ENCODE measurements at places on chromosomes 11 and 22. TPM values are rescaled to one million over a fixed set of nuclear protein-coding genes. Genes with fewer than 3 reads are reported as not detected.

DNA sequence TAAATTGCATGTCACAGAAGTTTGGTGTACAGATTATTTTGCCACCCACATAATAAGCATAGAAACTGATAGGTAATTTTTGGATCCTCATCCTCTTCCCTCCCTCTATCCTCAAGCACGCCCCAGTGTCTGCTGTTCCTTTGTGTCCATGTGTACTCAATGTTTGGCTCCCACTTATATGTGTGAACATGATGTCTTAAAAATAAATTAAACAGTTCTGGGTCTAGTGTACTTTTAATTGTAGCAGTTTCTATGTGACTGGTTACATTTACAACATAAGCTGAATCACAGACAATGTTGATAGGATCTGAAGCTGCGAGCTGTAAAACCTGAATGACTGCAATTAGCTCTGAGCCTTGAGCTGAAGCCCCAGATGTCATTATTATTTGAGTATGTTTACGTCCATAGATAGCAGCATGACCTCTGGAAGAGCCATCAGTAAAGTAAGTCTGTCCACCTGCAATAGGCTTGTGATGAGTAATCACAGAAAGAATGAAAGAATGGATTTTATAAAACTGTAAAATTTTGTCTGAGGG, 29.7 kb downstream of the OR10A6 start:
- no peak for DNase-seq

DNA sequence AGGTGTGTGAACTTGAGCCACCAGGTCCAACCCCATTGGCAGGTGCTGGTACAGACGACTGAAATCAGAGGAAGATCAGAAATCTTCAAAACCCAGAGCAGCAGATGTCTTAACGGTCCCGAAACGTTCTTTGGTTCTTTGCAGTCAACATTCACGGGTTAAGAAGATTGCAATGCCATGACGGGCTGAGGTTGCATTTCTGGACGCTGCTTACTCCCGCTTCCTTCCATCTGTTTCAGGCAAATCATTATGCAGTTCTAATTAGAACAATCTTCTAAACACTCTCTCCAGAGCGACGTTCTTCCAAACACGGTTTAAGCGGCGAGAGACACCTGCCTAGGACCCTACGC, 492 bp upstream of the LUZP2 start:
- DNase-seq: no peak

GRCh38 chr11:134417871-134418840, 6.1 kb upstream of the B3GAT1 start:
- DNase-seq: peak; percentile 12

RFPL2 gene
- total RNA-seq: 0.15 TPM
